ENCODE measurements at places on chromosomes 7 and 10.

GRCh38 chr7:50088463-50089129 is 4.5 kb downstream of the ZPBP start:
- no peak for DNase-seq

DNA sequence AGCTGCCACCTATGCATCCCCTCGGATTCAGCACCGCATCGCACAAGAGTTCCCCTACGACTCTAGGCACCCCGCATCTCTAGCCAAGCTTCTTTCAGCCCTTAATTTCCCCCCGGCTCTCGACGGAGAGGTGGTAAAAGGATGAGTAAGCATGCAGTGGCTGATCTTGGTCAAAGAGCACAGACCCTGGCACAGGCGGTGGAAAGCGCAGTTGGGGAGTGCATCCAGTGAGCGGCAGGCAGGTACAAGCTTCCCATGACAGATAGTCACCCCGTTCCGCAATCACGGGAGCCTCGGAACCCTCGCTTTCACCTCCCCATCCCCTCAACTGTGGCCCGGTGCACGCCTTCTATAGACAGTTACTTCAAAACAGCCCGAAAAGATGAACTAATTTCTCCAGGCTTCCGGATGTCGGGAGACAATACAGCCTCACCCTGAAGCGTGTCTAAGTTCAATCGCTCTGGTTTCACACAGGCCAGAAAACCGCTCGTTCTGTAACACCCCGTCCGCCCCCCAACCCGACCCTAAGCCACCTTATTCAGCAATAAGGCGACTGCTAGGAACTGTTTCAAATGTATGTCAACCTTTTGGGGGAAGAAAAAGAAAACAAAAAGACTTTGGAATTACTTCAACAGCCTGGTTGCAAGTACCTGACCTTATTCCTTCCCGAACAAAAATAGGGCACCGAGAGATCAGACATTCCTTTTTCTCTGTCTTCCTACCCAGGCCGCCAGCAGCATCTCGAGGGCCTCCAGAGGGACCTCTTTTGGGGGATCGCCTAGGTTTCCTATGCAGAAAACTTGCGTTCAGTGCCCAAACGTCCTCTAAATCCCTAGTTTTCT is 1.4 kb downstream of the RHEB start:
- no peak for DNase-seq

DNA sequence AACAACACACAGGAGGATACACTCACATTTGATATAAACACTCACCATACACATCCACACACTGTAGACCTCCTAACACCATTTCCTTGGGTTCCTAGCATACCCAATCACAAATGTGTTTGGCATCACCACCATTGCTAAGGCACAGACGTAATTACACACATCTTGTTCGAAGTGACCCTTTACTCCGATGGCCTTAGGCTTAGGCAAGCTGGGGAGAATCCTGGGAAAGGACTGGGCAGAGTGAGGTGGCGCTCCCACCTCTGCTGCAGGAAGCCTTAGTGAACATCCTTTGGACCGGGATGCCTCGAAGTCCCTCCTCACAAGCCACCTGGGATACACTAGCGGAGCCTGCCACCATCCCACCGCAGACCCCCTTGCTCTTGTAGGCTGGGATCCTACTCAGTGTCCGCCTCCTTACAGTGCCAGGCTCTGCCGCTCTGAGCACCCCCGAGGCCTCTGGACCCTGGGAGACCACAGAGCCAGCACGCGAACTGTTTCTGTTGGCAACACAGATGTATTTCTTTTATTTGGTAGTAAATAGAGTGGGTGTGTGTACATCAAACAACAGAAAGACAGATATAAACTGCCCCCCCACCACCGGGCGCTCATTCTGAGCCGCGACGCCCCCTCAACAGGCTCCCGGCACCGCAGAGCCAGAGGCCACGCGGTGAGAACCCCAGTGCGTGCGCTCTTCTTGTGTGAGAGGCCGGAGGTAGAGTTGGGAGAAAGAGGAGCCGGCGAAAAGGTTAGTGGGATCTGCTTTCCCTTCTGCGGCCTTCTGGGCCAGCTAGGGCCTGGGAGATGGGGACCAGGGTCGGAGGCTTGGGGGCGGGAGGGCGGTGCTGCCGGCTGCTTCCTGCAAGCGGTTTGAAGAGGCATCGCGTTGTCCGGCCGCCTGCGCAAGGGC is 5.9 kb upstream of the HMX2 start:
- no peak for DNase-seq

GRCh38 chr10:33612551-33612950 is 278.1 kb upstream of the NRP1 start:
- peak; percentile 41 for DNase-seq

DNA sequence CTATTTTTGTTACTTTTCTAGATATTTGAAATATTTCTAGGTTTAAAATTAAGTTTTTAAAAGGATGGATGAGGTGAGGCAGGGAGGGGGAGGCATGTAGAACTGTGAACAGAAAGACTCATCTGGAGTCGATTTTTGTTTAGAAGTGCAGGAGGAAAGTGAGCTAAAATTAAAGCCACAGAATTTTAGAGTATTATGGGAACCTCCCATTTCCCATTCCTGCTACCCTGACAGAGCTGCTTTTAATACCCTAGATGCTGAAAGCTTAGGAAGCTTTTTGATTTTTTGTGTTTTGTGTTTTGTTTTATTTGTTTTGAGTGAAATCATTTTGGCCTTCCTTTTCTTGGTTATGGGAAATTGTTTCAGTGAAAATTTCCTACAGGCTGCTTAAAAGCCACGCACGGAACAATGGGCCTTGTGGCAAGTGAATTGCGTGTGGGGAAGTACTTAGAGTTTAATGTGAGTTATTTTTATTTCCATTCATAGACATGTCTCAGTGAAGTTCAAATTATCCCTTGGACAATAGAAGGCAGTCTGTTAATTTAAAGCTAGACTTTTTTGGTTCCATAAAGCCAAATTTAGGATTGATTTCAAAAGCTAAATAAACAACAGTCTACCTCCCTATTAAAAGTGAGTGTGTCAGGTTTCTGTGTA is 102.0 kb upstream of the HDAC9 start:
- DNase-seq = no peak

- DNase-seq = no peak
Observed at GRCh38 chr7:12984117-12984516, 296.7 kb downstream of the ARL4A start.

DNA sequence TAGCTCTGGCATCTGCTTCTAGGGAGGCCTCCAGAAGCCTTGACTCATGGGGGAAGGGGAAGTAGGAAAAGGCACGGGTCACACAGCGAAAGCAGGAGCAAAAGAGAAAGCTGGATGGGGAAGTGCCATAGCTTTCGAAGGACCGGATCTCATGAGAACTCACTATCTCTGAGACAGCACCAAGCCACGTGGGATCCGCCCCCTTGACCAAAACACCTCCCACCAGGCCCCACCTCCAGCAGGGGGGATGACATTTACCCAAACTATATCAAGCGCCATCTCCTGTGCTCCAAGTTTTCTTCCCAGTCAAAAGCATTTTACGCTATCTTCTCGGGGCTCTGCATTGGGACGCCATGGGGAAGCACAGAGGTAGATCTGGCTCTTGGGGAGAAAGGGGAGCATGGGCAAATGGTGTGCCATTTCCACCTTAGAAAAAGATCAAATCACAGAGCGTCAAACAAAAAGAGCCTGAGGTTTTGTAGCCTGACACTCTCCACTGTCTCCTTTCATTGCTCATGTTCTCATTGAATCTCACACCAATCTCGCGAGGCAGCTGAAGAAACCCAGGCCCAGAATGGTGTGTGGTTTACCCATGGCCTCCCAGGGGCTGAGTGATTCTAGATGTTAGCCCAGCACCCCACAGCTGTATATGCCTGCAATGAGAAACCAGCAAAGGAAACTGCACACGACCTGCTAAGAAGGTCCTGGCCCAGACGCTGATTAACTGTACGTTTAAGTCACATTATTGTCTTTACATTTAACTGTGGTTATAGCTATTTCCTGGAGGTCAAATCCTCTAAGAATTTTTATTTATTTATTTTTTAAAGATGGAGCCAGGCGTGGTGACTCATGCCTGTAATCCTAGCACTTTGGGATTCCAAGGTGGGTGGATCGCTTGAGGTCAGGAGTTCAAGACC is 8.1 kb upstream of the OLAH start:
- DNase-seq = peak; percentile 13

DNA sequence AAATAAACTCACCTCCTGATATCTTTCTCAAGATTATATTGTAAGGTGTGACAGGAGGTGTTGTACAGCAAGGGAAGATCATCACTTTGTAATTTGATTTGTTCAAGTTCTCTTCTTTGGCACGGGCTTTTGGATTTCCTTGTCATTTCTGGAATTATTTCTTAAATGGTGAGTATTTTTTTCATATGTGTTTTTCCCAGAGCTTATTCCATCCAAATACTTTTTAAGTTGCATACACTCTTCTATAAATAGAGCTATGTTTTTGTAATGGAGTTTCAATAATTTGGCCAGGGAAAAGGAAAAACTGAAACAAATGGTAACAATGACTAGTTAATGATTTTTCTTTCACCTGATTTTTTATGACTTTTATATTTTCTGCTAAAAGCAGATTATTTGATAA is 92.5 kb downstream of the CFAP58 start:
- DNase-seq = no peak

- DNase-seq = no peak
Observed at GRCh38 chr10:98299341-98299740, 31.3 kb upstream of the LOXL4 start.

DNA sequence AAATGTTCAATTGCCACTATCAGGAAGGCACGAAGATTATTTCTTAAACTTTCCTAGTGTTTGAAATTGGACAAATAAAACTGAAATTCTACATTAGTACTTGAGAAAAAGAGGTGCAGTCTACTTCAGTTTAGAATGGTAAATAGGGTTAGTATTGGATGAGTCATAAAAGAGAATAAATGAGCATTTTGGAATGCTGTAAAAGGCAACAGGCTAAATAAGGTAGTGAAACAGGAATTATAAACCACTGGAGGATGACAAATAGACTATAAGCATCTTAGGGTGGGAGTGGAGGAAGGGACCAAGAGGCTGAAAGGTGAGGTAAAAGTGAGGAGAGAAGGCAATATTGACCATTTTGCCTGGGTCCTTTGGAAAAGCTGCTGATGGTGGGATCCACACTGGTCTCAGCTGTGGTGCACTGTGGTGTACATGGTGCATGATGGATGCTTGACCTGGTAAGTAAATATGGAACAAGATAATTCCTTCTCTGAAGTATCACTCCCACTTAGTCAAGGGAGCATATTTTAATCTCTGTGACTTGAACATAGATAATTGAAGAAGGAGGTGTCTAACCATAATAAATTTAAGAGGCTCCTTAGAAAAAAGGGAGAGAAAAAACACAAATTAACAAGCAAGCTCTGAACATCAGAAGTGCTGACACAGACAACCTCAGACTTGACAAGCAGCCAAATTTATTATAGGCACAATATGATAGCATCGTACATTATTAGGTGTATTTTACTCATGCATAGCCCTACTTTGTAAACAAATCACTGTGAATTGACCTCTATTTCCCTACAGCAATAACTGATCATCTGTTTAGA is 76.4 kb upstream of the SCIN start:
- no peak for DNase-seq

DNA sequence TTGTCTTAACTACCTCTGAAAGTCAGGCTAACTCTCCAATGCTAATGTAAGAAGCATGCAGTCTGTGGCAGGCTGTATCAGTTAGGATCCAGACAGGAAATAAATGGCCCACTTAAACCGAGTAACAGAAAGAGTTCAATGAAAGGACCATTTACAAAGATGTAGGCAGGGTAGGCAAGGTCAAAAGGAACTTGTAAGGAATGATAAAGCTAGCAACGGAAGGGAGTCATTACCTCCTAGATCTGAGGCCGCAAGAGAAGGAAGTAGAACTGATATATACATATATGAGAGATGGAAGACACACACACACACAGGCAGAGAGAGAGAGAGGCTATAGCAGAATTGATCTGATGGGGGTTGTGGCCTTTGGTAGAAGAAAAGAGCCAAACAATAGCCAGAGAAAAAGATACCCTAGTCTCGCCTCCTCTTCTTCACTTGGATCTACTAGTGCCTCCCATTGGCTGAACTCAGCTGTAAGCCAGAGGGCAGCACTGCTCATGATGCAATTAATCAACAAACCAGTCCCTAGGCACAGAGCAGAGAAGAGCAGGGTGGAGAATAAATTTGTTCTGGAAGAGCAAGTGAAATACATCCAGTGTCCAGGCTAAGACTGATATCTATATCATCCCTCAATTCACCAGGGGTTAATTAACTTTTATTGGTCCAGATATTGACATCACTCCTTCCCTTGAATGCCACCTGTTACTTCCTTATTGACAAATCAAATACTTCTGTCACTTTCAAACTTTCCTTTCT is 91.2 kb downstream of the LSMEM1 start:
- DNase-seq = no peak

DNA sequence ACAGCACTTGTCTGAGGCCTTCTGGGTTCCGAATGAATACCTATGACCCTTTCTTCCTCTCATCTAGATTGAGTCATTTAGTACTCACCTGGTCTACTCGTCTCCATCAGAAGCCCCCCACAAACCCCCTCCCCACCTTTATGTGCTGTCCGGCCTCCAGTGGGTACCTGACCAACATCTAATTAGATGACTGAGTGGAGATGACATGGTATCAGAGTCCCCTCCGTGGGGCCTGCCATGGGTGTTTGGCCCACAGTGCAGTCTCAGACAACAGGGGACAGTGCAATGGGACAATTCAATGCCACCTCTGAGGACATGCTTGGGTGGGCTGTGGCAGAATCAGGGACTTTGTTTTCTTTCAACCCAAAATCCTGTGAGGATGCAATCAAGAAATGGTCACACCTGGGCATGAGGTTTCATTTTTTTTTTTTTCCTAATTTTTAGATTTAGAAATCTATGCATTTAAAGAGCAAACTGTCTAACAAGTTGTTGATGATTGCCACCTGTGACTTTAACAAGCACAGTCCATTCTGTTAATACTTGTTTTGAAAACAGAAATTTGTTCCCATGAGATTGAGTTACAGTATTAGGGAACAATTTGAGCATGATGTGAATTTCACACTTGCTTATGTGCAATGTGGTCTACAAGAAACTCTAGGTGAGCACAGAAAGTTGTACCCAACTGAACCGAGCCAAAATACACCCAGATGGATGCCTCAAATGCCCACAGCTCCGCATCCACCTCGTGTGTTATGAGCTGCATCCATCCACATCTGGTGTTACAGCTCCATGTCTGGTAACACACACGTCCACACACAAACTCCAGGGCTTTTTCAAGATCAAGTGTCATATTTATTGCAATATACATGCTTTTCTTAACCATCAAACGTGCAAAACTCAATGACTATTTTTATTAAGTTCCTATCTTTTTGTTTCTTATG is 27.5 kb downstream of the GPRIN2 start:
- DNase-seq = no peak

DNA sequence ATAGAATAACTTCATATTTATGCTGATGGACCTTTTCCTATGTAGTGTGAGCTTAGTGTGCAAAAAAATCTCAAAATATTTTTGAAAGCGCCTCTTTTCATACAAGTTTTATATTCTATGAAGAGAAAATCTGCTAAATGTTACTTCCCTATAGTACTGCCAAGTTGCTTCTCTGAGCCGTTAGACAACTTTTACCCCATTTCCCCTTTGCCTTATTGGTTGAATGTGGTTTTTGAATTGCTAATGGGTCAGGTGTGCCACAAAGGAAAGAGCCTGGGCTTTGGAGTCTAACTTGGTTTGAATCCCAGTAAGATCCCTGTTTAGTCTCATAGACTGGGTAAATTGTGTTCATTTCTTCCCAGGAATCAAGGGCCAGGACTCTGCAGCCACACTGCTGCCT is 261.5 kb downstream of the SNX10 start:
- DNase-seq = no peak
